Foreskin keratinocyte (primary cell): ENCODE measurements at places on chromosomes 2 and 18.

DNA sequence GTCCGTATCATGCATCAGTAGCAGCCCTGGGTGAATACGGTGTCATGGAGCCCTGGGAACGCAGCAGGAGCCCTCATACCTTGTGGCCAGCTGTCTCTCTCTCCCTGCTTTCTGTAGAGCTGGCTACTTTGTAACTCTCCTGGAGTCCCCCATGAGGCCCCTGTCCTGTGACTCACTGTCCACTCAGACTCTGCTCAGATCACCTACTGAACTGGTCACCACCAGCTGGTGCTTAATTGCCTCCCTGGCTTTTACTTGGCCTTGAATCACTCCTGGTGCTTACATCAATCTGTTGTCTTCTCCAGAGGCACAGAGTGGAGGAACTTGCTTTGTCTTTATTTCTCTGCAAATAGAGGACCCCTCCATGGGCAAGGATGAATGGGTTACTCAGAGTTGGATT lies 172.7 kb downstream of the HRH4 start:
- no peak for DNase-seq

DNA sequence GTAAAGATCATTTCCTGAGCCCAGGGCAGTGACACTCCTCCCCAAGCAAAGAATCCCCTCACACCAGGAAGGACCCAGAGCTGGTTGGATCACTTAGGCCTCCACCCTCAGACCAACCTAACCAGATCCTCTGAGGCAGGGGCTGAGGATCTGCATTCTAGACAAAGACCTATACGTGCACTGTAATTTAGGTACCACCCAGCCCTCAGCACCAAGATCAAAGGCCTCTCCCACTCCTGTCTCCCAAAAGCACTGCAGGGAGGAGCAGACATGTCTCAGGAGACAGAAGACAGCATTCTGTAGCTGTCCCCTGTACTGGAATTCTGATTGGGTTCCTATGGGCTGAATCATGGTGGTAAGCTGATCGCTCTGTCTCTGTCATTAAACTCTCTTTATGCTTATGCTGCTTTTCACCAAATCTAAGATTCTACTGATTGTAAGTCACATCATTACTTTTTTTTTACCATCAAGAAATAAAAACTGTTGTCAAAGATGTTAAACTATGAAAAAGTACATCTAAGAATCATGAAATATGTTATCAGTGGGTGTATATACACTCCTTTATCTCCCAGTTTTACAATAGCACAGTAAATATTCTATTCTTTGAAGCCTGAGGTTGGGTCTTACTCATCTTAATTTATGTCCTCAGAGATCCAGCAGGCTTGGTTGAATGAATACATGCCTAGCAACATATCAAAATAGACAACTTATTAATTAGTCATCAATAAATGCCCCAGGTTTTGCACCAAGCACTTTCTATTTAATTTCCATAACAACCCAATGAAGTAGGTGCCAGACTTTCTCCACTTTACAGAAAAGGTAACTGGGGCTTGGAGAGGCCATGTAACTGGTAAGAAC lies 28.3 kb downstream of the MCFD2 start:
- no peak for DNase-seq

- peak; percentile 12 for DNase-seq
Observed at GRCh38 chr18:69951182-69951581, 3.5 kb upstream of the CD226 start.

GRCh38 chr2:101349893-101350662 lies 37.2 kb downstream of the CREG2 start:
- DNase-seq = no peak

- peak; percentile 13 for DNase-seq
Observed at GRCh38 chr2:33531549-33532059, 55.2 kb downstream of the RASGRP3 start.

DNA sequence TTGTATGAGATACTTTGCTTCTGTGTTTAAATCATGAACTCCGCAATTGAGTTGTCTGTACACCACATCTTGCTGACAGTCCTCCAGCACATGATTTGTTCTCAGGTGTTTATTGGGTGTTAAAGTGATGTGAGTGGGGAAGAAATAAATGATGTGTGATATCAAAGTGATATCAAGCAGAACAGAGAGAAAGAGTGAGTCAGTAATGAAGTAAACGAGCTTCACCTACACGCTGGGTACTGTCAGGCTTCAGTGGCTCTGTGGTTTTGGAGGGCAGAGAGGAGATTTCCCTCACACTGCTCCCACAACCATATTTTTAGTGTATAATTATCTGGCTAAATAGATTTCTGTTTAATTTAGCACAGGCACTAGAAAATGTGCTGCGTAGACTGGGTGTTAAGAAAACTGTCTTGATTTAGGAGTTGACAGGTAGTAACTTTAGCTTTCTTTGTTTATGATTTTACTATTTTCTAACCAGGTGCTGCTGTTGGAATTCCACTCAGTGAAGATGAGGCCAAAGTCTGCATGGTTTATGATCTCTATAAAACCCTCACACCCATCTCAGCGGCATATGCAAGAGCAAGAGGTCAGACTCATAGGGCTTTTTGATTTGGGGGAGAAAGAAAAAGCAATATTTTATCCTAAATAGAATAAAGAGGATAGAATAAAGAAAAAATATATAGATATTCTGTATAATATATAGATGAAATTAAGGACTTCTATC lies 21.2 kb downstream of the ATIC start:
- DNase-seq = no peak

GRCh38 chr2:30147196-30147714 lies 448 bp downstream of the YPEL5 start:
- no peak for DNase-seq

DNA sequence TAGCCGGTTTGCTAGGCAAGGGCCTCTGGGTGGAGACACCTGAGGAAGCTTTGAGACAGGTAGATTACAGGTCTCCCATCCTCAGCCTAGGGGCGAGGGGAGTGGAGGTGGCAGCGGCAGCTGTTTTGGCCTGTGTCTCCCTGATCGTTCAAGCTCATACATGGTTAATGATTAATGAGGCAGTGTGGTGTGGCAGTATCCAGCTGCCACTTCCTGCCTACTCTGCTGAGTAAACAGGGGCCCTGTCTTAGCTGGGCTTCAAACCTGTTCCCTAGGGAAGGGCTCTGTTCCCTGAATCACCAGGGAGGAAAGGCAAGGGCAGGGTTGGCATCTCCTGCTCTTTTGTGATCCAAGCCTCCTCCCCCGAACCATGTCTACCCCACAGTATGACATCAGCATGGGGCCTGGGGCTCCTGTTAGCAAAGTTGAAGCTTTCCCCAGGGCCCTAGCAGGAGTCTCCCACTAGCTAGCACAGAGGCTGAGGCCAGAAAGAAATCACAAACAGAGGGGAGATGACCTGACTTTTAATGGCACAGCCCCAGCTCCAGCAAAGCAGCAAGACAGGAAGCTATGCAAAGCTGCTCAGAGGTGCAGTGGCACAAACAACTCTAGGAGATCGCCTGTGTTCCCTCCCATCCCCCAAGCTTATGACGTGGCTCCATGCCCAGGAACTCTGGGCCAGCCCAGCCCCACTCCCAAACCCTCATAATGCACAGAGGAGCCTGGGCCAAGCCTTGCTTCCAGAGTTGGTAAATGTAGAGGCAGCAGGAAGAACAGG lies 3.7 kb upstream of the TUBA4B start:
- peak; percentile 95 for DNase-seq

GRCh38 chr2:180505203-180505602 lies 475.2 kb upstream of the UBE2E3 start:
- no peak for DNase-seq

DNA sequence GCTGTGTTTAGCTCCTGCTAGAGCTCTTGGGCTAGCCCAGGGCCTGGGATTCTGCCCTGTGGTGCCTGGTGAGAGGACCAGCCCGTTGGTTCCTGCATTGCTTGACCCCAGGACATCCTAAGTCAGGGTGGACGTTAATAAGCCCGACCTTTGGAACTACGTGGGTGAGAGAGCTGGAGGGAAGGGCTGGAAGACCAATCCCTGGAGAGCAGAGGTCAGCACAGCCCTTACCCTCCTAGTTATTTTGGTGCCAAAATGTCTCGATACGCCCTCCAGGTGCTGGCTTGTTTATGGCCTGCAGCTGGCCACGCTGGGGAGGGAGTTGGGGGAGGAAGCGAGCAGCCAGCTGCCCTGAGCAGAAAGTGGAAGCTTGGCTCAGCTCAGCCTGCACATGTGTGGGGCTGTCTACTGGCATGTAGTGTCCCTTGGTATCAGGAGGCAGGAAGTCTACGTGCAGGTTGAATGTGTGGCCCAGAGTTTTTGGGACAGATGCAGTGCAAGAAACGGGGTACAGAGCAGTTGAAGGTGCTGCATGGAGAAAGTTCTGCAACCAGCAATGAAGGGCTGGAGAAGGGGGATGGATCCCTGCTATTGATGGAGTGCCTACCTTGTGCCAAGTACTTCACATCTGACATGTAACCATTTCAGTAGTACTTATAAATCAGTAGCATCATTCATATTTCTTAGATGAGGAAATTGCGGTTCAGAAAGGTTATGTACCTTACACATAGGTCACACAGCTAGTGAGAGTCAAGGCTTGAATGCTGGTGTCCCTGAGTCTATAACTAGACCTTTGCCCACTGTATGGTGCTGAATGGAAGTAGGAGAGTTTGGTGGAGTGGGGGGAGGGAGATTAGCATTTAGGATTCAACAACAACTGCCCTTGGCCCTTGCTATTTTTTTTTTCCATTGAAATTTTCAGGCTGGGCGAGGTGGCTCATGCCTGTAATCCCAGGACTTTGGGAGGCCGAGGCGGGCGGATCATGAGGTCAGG lies 5.0 kb upstream of the DGKD start:
- DNase-seq = no peak

- no peak for DNase-seq
Observed at GRCh38 chr2:64367444-64368232, 86.3 kb upstream of the LGALSL start.
